Left ventricle myocardium superior (tissue), 1 donor: ENCODE measurements at places on chromosomes 3 and 15. TPM values are rescaled to one million over a fixed set of nuclear protein-coding genes. Genes with fewer than 3 reads are reported as not detected.

- no peak for DNase-seq
These were observed 582.9 kb upstream of the PPP2R3A start for GRCh38 chr3:135382621-135383020.

GRCh38 chr3:113552851-113553250 lies 20.5 kb downstream of the SIDT1 start:
- DNase-seq, result no peak

DNA sequence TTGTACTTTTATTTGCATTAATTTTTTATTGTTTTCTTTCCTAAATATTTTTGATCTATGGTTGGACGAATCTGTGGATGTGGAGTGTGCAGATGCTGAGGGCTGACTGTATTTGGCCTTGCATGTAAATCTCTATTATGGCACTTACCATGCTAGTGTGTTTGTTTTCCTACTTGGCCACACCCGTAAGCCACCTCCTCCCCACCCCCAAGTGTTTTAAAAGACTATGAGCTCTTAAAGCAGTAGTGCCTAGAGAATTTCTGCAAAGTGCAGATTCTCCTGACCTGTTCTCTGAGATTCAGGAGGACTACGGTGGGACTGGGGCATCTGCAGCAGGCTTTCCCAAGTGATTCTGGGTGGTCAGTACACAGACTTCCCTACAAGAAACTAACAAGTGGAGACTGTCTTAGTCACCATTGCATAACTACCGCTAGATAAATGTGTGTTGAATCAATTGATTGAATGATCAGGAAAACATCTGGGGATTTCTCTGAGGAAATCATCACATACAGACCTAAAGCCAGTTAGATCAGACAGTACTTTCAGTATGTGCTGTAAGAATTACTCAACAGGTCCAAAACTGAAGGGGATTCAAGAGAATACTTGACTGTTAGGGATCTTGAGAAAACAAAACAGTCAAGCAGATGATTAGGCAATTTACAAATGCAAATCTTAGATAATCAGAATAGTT lies 6.2 kb upstream of the TIPARP start:
- no peak for DNase-seq

GRCh38 chr3:64144241-64144900 lies 80.9 kb downstream of the PRICKLE2 start:
- DNase-seq, result no peak

GRCh38 chr3:49132073-49132436 lies 795 bp downstream of the LAMB2 start:
- no peak for DNase-seq

DNA sequence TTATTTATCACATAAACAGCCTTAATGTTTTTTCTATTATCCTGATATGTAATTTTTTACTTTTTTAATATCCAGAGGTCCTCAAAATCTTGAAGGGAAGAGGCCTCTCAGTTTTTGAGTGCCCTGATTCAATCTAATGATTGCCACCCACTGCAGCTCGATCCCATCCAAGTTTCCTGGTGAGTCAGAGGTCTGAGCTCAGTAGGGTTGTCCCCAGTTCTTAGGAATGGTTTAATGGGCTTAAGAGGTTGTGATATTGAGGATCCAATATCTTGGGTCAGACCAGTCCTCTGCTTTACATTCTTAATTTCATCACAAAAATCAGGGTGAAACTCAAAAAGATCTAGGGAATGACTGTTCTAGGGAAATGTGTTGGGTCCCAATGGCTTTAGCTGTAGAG lies 238.5 kb downstream of the NSUN3 start:
- no peak for DNase-seq

DNA sequence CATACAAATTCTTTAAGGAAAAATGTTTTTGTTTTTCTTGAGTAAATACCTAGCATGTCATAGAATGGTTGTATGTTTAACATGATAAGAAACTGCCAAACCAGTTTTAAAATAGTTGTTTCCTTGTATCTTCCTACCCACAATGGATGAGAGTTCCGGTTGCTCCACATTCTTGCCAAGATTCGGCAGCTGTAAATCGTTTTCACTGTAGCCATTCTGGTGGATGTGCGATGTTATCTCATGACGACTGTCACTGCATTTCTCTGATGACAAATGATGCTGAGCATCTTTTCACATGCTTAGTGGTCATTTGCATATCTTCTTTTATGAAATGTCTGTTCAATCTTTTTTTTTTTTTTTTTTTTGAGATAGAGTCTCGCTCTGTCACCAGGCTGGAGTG lies 36.6 kb upstream of the SH3GL3 start:
- no peak for DNase-seq

Gene STRA6
- not detected for total RNA-seq

Gene CD200R1
- 0.87 TPM for total RNA-seq

Gene CD47
- total RNA-seq, result 37.7 TPM

Gene TMEM158
- total RNA-seq, result 0.82 TPM

Gene TMIE
- 0.74 TPM for total RNA-seq

Gene ARPP21
- total RNA-seq, result not detected
